ENCODE measurements at places on chromosomes 11 and 22.

DNA sequence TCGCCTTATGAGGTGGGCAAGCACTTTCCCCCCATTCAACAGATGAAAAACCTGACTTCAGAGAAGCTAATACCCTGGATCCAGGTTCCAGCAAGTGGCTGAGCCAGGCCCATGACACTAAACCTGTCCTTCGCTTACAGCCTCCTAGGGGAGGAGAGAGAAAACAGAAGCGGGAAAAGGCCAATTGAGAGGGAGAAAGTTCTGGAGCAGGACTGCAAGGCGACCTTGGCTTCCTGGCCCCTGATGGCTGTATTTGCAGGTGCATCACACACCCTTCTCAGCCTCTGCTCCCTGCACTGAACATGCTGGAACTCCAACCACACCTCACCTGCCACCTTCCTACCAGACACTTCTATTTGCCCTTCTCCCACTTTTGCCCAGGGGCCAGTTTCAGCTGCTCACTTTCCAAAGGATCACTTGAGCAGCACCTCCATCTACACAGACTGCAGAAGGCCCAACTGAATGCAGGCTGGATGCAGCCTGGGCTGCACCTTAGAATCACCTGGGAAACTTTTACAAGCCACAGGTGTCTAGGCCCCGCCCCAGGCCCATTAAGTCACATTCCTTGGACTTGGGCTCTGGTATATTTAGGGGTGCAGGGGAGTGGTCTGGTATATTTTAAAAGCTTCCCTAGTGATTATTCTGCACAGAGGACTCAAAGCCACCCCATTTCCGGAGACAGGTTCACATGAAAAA lies 14.3 kb upstream of the ADA2 start:
- DNase-seq: no peak

DNA sequence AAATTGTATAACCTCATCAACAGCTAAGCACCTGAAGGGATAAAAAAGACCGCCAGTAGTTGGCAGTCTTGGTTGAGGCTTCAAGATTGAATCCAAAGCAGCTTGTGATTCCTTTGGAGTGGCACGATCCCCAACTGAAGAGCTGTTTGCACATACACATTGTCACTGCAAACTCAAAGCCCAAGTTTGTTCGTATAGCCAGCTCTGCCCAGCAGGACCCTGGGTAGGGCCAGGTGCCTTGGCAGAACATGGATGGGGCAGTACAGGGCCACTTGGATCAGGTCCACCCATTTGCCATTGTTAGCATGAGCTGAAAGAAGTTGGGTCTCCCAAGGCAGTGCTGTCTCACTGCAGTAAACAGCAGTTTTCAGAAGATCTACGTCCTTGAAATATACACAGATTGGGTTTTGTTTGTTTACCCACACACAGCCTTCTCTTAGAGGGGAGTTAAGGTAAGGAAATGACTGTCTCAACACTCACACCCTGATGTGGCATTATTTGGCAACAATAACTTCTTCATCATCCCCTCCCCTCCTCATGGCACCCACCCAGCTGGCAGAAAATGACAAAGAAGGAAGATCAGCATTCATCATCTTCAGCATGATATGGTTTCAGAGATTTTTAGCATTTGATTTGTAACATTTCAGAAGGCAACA lies 132.9 kb downstream of the COMMD9 start:
- no peak for DNase-seq

DNA sequence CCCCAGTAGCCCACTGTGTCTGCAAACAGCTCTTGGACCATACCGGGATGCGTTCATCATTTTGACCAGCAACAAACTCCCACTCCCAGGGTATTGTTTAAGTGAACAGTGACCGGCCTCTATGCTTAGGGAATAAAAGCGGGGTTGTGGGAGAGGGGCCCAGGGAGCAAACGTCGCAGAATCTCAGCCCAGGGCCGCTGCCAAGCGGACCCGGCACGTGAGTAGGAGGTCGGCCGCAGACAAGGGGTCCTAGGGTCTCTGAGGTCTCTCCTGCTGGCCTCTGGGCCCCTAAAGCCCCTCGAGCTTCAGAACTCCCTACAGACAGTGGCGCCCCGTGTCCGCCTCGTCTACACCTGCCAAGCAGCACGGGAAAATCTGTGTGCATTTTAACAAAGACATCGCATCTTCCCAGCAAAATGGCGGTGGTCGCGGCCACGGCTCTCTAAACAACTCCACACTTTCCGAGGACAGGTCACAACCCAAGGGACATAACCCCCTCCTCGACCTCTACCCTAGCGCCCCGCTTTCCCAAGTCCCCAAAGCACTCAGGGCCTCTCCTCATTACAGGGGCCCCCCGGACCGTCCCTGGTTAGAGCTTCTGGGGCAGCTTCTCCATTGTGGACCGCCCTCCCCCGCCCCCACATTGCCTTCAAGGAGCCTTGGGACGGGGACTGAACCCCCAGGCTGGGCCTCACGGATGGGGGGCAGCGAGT lies 3.9 kb upstream of the GCAT start:
- DNase-seq: no peak

- peak; percentile 28 for DNase-seq
These were observed at the start of gene P4HA3 for GRCh38 chr11:74311352-74311926. Gene P4HA3, minus strand, starts transcription at chr11:74311640. Its CDS starts 29 bp downstream, at chr11:74311611.

GRCh38 chr11:1918436-1919315 lies 827 bp upstream of the TNNT3 start:
- DNase-seq: no peak

Measured in CD4-positive, alpha-beta T cell treated with Interleukin-15 for 4 hours (primary cell).